Activated T-cell treated with anti-CD3 and anti-CD28 coated beads, Interleukin-2, amount 50 U/mL, for 4 hours (primary cell): ENCODE measurements at places on chromosomes 5 and 9.

DNA sequence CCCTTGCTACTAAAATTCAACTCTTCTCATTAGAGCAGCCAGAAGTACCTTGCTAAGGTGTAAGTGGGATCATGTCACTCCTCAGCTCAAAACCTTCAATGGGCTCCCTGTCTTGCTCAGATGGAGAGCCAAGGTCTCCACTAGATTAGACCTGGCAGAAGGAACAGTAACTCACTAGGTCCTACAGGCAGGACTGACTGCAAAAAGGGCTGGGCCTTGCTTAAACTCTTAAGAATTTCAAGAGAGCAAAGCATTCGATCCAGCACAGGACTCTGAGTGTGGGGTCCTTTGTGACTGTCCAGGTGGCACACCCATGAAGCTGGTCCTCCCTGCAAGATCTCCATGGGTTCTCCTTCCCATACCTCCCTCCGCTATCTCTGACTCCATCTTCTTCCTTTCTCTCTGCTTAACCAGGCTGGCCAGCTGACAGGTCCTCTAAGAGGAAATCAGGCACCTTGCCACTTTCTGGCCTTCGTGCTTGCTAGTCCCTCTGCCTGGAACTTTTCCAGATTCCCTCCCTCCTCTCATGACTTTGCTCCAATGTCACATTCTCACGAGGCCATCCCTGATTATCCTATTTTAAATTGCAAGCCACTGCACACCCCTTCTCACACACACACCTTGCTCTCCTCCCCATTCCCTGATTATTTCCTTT, 70.2 kb downstream of the BASP1 start:
- DNase-seq = no peak

DNA sequence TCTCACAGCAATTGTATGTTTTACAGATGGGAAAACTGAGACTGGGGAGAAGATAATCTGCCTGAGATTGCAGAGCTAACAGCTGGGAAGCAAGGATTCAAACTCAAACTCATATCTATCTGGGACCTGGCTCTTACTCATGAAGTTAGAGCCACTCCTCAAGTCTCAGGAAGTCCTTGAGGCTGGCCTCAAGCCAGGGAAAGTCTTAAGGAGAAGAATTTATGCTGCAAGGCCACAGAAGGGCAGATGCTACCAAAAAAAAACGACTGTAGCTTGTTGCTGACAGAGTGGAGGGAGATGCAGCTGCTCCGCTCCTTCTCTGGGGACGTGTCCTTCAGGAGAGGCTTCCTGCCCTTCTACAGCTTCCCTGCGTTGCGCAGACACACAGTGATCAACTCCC, 39.8 kb downstream of the BARHL1 start:
- DNase-seq = no peak

DNA sequence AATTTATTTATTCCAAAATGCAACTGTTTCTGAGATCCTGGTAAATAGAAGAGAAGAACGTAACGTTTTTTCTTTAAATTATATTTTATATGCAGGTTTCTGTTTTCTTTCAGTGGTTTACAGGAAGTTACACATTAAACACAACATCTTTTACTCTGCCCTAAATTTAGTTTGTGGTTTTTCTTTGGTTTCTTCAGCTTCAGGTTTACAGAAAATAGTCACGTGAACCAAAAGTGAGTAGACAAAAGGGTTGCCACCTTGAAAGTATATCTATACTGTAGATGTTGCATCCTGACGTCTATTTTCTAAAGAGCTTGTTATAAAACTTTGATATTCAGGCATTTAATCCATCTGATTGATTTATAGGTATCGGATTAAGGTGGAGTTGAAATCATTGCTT, 1236.6 kb downstream of the MAT2B start:
- DNase-seq = no peak

GRCh38 chr5:53334431-53334941, 145.9 kb upstream of the FST start:
- no peak for DNase-seq

DNA sequence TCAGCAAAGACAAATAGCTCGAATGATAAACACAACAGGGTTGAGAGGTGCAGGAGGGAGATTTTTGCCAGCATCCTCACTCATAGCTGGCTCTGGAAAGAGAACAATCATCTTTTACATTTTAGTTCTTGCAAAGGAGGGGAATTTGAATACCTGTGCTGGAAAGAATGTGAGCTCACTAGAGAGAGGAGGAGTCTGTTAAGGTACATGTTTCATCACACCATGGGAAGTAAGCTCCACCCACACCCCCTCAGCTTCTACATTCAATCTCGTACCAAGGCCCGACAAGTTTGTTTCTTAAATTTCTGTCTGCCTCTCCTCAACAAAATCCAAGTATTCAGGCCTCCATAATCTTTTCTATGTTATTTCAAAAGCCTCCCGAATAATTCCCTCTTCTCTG, 254.6 kb downstream of the BRINP1 start:
- DNase-seq = no peak

DNA sequence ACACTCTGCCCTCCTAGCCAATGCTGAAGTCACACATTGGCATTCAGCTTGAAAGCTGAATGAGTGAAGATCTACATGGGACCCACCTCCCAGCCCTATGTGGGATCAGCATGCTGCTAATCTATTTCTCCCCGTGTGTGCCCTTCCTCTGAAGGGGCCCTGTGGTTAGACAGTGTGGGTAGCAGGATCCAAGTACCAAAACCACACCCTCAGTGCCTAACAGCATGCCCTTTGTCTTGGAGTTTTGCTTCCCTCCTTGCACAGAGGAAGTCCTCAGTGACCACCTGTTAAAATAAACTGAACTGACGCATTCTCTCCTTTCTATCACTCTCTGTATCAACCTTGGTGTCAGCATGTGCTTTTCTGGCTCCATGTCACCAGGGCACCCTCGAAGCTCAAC, 25.0 kb downstream of the SH3TC2 start:
- DNase-seq = no peak

DNA sequence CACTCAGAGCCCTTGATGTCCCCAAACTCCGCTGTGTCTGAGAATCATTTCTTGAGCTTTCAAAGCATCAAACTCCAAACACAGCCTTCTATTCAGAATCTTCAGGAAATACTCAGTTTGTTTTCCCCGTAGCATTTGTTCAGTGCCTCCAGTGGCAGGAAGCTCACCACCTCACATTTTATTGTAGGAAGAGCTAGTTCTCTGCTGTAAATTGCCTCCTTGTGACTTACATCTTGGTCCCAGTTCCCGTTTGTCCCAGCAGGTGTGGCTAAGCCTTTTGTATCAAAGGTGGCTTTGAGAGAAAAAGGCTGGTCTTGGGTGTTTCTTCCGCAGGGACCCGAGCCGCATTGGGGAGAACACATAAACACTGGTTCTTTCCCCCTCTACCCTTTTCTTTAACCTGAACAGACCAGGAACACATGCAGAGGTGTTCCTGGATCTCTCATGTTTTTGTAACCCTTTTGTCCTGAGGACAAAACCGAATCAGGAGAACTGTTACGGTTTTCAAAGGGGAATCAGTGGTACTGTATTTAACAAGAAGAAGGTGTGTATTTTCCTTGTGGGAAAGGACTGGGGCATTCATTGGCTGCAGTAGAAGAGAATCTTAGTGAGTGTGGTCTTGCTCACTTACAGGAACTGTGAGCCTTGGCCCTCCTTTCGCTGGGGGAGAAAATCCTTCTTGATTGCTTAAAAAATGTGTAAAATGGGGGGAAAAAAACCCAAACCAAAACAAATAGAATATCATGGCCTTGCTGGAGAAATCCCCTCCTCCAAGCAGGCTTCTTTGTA, 1.9 kb downstream of the OSMR start:
- no peak for DNase-seq

DNA sequence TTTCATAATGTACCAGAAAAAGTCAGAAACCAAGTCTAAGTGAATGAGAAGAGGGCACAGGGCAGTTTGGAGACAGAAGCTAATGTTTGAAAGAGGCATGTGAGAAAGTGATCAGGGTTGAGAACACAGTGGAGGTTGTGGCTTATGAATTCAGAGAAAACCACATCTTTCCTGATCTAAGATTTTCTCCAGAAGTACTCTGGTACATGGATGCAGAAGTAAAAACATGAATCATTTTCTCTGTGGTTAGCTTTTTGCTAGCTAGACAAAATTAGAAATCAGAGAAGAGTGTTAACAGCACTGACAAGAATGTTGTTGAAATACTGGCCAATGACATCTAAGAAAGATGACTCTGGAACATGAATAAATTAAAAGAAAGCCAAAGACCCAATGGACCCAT, 541.1 kb downstream of the DNAH5 start:
- no peak for DNase-seq

DNA sequence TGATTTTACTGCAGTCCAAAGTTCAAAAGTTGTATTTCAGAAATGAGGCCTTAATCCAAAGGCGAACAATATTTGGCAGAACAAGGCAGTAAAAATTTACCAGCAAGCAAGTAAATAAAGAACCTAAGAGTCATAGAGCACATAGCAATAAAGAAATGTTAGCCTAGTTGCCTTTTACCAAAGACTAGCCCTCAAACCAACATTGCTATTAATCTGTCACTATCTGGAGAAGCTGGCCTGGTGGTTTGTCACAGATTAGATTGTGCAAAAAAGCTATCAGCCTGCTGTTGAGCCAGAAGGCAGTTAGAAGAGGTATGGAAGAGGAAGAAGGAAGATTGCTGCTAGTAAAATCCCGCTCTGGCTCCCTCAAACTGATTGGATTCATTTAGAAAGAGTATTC, 304.7 kb upstream of the KLF4 start:
- no peak for DNase-seq

DNA sequence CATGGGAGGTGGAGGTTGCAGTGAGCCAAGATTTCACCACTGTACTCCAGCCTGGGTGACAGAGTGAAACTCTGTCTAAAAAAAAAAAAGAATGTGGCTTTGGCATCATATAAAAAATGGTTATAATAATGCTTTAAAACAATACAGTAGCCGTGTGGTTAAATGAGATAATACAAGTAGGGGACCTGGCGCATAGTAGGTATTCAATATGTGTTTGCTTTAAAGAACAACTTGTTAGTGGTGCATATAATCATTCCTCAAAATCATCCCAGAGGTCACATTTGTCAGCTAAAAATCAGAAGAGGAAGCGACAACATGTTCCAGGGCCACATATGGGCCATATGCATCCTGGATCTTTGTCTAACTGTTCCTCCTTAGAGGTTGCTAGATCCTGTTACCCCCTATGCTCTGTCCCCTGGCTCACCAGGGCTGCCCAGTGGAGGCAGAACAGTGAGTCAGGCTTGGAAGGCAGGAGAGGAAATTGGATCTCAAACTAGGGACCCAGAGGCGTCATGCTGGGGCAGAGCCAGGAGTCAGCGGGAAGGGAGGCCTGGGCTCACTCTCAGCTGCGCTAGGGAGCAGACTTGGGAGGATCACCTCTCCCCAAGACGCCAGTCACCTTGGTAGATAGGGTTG, 27.7 kb downstream of the LHX6 start:
- no peak for DNase-seq

- DNase-seq = no peak
Observed at GRCh38 chr9:96483733-96484390, 33.9 kb downstream of the HABP4 start.

DNA sequence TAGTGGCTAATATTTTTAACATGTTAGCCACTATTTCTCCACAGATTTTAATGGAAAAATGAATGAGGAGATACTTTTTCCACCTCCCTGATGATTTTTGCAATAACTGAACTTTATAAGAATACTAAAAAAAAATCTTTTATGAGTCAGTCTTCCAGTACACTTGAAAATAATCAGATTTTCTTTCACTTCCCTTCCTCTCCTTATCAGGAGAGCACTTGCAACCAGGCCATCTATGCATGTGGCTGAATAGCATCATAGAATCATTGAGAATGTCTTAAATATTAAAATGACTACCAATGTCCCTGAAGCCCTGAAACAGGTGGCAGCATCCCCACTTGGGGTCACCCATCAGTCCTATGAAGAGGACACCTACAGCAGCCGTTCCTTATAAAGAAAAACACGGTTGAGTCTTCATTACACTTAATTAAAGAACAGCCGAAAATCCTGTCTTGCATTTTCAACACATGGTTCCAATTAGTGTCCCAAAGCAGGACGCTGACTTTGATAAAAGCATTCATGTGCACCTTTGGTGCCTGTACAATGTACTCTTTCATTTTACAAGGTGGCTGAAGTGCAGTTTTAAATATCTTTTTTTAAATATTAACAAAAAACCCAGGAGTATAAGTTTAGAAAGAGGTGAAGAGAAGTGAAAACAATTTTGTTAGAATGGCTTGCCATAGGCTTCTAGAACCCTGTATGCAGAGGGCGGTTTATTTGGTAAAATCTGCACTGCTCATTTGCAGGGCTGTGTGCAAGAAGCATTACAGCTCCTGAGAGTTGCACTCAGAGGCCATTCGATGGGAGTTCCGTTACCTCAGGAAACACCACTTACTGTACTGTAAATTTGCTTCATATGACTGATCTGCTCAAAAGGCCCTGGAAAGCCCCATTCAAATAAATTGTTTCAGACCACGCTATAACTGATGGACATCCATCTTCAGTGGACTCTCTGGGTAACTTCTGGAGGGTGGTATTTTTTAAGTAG, 106.9 kb upstream of the VCAN start:
- DNase-seq = no peak

DNA sequence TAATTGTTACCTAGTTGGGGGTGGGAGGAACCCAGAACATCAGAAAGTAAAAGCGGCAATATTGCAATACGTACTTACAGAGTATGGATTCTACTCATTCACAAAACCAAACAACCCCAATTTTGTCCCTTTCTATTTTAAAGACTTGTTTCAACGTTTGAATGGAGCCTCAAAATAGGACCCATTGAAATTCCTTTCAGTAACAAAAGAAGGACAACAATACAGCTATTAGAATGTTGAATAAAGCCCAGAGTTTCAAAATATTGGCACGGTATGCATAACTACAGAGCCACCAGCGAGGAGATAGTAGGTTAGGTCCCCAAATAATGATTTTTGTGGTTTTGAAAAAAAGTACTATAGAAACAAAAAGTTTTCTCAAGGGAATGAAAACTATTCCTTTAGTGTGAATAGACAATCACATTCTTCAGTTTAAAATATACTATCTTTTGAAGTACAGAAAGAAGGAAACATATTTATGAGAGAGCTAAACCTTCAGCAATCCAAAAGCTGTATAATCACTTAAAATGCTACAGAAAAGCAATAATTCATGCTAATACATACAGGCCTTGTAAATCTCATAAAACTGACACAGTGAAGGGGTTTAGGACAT, 235.5 kb downstream of the RFX3 start:
- no peak for DNase-seq

DNA sequence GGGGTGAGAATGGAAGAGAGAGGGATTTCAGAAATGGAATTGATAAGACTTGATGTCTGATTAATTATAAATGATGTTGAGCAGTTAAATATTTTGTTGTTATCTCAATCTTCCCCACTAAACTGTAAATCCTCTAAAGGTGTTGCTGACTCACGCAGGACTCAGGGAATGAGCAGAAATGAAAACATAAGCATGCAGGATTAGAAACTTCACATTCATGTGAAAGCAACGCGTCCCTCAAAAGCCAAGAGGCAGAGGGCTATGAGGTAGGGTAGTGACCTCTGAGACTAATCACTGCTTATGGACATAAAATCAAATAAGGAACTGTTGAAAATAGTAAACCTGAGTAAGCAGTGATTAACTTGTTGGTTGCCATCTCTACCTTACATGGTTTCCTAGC, 21.1 kb downstream of the ADAMTSL1 start:
- no peak for DNase-seq
